Subcutaneous adipose tissue (tissue), 4 donors: ENCODE measurements at places on chromosomes 11 and 22. TPM values are rescaled to one million over a fixed set of nuclear protein-coding genes. Genes with fewer than 3 reads are reported as not detected.

The FOSL1 gene
- total RNA-seq: 1.5 TPM

The LRP4 gene
- total RNA-seq: 2.9 TPM

The APOBEC3B gene
- total RNA-seq: 1.7 TPM

The IPO7 gene
- 64.5 TPM for total RNA-seq

The RANGAP1 gene
- total RNA-seq: 32.8 TPM

The PARVA gene
- 83.5 TPM for total RNA-seq

The TMEM121B gene
- total RNA-seq: 0.51 TPM

The ANO1 gene
- total RNA-seq: 3.8 TPM

The PRSS23 gene
- total RNA-seq: 28.0 TPM

The GRAP2 gene
- 1.5 TPM for total RNA-seq

The POGLUT3 gene
- 17.8 TPM for total RNA-seq

The TSKU gene
- total RNA-seq: 105 TPM

The NAALAD2 gene
- total RNA-seq: 7.7 TPM

The OR52I1 gene
- not detected for total RNA-seq

The A4GALT gene
- total RNA-seq: 10.9 TPM

The OR2AT4 gene
- not detected for total RNA-seq

The OR52E8 gene
- total RNA-seq: not detected

The ENTHD1 gene
- not detected for total RNA-seq

The DRD2 gene
- not detected for total RNA-seq

The FERMT3 gene
- 32.2 TPM for total RNA-seq

The TYR gene
- total RNA-seq: not detected

The JOSD1 gene
- total RNA-seq: 59.2 TPM

The OR51B4 gene
- total RNA-seq: not detected

The ACR gene
- total RNA-seq: not detected

The NXPE2 gene
- not detected for total RNA-seq

The C11orf87 gene
- not detected for total RNA-seq

The GLYAT gene
- total RNA-seq: 2.4 TPM

The SLC29A2 gene
- total RNA-seq: 3.7 TPM

The CELF1 gene
- 129 TPM for total RNA-seq

The LIMK2 gene
- total RNA-seq: 15.4 TPM

The STX5 gene
- total RNA-seq: 23.5 TPM

The OR8G1 gene
- total RNA-seq: not detected

The ESAM gene
- 15.0 TPM for total RNA-seq

The HIKESHI gene
- 58.4 TPM for total RNA-seq

The SLC1A2 gene
- 0.65 TPM for total RNA-seq

The RIBC2 gene
- total RNA-seq: not detected

The CHADL gene
- 0.85 TPM for total RNA-seq

The OR51I1 gene
- 2.9 TPM for total RNA-seq

The FAT3 gene
- 5.7 TPM for total RNA-seq

The CCDC87 gene
- 0.17 TPM for total RNA-seq

The SRRD gene
- total RNA-seq: 18.3 TPM

The SOX10 gene
- total RNA-seq: not detected

The CBLIF gene
- total RNA-seq: not detected

The AGBL2 gene
- 0.85 TPM for total RNA-seq

The KLHDC7B gene
- not detected for total RNA-seq

The TMEM191C gene
- 0.51 TPM for total RNA-seq

The SIDT2 gene
- total RNA-seq: 115 TPM

The SLC22A9 gene
- not detected for total RNA-seq

The RAB3IL1 gene
- total RNA-seq: 18.5 TPM

The SHANK2 gene
- total RNA-seq: 0.98 TPM

The MMP8 gene
- 3.9 TPM for total RNA-seq

The OR2AG2 gene
- not detected for total RNA-seq

The ADAMTS8 gene
- total RNA-seq: 0.17 TPM

The UBE4A gene
- total RNA-seq: 44.8 TPM

The OR8B3 gene
- not detected for total RNA-seq

The GRIK4 gene
- total RNA-seq: not detected

The MAJIN gene
- total RNA-seq: not detected

The OR52L1 gene
- not detected for total RNA-seq

The IL18 gene
- total RNA-seq: 27.5 TPM
